PC-9 (cell line): ENCODE measurements at places on chromosomes 1 and 21. TPM values are rescaled to one million over a fixed set of nuclear protein-coding genes. Genes with fewer than 3 reads are reported as not detected.

LRRC8B gene
- total RNA-seq: 11.7 and 15.0 TPM in 2 replicates

LMO4 gene
- total RNA-seq: 37.1 and 47.7 TPM in 2 replicates

RBM8A gene
- total RNA-seq: 129 and 181 TPM in 2 replicates

CDC42SE1 gene
- total RNA-seq: 59.4 and 62.8 TPM in 2 replicates

RHD gene
- not detected in 2 replicates for total RNA-seq

DUSP12 gene
- 21.0 and 23.6 TPM in 2 replicates for total RNA-seq

IPP gene
- 25.2 and 25.4 TPM in 2 replicates for total RNA-seq

ANKRD45 gene
- 0.28 TPM in 1 of 2 replicates, not detected in the other for total RNA-seq

SERPINC1 gene
- 0.44 TPM in 1 of 2 replicates, not detected in the other for total RNA-seq

VHLL gene
- total RNA-seq: not detected in 2 replicates

HSPA6 gene
- 0.28 and 0.30 TPM in 2 replicates for total RNA-seq

EXO1 gene
- 28.6 and 32.1 TPM in 2 replicates for total RNA-seq

EFNA1 gene
- 30.6 and 35.7 TPM in 2 replicates for total RNA-seq

DYNLT5 gene
- total RNA-seq: not detected in 2 replicates

COL24A1 gene
- total RNA-seq: 0.08 and 0.15 TPM in 2 replicates

SLX9 gene
- 22.8 and 30.4 TPM in 2 replicates for total RNA-seq

AADACL3 gene
- not detected in 2 replicates for total RNA-seq

THBS3 gene
- total RNA-seq: 45.4 and 58.8 TPM in 2 replicates

LYSMD1 gene
- 7.6 and 12.8 TPM in 2 replicates for total RNA-seq

SPRR5 gene
- total RNA-seq: not detected in 2 replicates

CA6 gene
- not detected in 2 replicates for total RNA-seq

RASSF5 gene
- total RNA-seq: 12.4 and 17.6 TPM in 2 replicates

CTH gene
- 21.7 and 33.9 TPM in 2 replicates for total RNA-seq

FGR gene
- not detected in 2 replicates for total RNA-seq

TMEM51 gene
- total RNA-seq: 11.7 and 12.7 TPM in 2 replicates

OR2AK2 gene
- total RNA-seq: not detected in 2 replicates

GBP6 gene
- 2.0 and 2.2 TPM in 2 replicates for total RNA-seq

SH2D1B gene
- not detected in 2 replicates for total RNA-seq

ANGPTL1 gene
- not detected in 2 replicates for total RNA-seq

MCOLN3 gene
- total RNA-seq: 8.4 and 10.1 TPM in 2 replicates

ISG15 gene
- 20.9 and 37.7 TPM in 2 replicates for total RNA-seq

ASCL5 gene
- total RNA-seq: 0.24 and 0.38 TPM in 2 replicates

CFAP74 gene
- total RNA-seq: 2.8 and 3.0 TPM in 2 replicates

SPATA46 gene
- not detected in 2 replicates for total RNA-seq

GSTM5 gene
- not detected in 2 replicates for total RNA-seq

LYPD8 gene
- 0.74 and 1.4 TPM in 2 replicates for total RNA-seq

UBE2J2 gene
- 54.2 and 55.0 TPM in 2 replicates for total RNA-seq

RORC gene
- total RNA-seq: 0.35 and 0.70 TPM in 2 replicates

MAB21L3 gene
- not detected in 2 replicates for total RNA-seq

DENND1B gene
- total RNA-seq: 12.7 and 14.1 TPM in 2 replicates

OR2T11 gene
- total RNA-seq: not detected in 2 replicates

ENAH gene
- 118 and 167 TPM in 2 replicates for total RNA-seq

SERINC2 gene
- total RNA-seq: 36.0 and 44.0 TPM in 2 replicates

FAM78B gene
- not detected in 2 replicates for total RNA-seq

LCE2A gene
- total RNA-seq: not detected in 2 replicates

B3GALT2 gene
- not detected in 2 replicates for total RNA-seq

WNT3A gene
- total RNA-seq: 0.24 and 0.53 TPM in 2 replicates

ICOSLG gene
- total RNA-seq: 2.9 and 3.9 TPM in 2 replicates

CACNA1S gene
- not detected in 2 replicates for total RNA-seq

ETV3L gene
- not detected in 2 replicates for total RNA-seq
